ENCODE measurements at places on chromosomes 2 and 18.

DNA sequence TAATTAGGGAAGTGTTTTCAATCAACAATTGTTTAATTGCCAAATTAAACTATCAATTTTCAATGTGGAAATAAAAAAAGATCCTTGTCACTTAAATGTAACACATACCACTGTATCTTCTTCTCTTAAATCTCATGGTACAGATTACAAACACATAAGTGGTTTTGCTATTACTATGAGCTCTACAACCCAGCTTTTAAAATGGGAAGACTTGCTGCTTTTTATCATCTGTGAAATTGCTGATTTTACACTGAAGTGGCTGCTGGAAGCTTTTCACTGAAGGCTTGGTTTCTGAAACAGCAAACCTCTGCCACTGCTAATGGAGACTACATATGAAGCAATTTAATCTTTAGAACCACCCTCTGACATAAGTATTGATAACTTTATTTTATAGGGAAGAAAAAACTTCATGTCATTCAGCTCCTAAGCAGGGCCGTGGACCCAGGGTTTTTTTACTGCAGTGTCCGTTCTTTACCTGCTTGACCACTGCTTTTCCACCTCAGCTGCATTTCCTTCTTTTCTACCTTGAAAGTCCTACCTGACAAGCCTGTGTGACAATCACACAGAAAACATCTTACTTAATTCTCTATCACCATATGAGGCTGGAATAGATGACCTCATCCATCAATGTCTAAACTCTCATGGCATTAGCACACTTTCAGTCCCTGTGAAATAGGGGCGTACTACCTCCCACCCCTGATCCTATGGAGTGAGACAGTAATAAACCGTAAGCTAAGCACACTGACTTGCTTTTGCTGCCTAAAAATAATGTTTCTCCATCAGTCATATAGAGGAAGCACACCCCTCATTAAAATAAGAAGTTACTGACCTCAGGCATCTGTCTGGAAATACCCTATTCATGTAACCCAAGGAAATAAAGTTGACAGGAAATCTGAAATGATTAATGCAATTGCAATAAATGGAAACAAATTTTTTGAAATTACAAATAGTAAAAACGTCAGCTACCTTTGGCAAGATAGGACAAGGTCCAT lies 19.2 kb upstream of the SLC8A1 start:
- DNase-seq, result no peak

GRCh38 chr2:175461839-175462238 lies 280.3 kb upstream of the ATP5MC3 start:
- DNase-seq, result no peak

DNA sequence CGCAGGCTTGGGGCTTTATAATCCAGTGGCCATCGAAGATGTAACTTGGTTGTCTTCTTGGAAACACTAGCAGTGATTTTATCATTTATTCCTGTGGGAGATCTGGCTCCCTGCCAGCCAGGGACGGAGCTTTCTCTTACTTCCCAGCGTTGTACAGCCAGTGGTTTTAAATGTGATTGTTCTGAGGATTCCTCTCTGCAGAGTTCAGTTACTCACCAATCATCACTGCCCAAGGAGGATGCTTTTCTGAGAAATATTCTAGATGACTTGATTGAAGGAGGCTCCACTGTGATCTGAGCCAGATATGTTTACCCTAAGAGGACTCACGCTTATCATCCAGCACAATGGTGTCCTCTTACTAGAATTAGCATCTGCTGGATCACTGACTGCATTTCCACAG lies 744.3 kb downstream of the RNF144A start:
- peak; percentile 44 for DNase-seq

DNA sequence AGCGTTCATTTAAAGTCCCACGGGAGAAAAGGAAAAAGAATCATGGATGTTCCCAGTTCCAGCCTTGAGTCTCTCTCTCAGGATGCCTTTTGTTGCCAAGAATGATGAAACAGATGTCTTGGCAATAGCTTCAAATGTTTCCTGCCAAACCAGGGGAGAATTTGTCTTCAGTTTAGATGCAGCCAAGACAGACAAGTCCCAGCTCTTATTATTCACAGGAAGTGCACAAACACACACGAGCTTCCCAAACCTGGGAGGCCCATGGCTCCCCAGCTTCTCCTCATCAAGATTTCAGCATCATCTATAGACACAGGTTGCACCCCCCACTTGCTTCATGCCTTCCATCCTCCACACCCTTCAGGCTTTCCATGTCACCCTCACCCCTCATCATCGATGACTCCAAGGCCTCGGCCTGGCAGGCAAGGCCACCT lies 45.9 kb downstream of the HS1BP3 start:
- DNase-seq, result peak; percentile 87

DNA sequence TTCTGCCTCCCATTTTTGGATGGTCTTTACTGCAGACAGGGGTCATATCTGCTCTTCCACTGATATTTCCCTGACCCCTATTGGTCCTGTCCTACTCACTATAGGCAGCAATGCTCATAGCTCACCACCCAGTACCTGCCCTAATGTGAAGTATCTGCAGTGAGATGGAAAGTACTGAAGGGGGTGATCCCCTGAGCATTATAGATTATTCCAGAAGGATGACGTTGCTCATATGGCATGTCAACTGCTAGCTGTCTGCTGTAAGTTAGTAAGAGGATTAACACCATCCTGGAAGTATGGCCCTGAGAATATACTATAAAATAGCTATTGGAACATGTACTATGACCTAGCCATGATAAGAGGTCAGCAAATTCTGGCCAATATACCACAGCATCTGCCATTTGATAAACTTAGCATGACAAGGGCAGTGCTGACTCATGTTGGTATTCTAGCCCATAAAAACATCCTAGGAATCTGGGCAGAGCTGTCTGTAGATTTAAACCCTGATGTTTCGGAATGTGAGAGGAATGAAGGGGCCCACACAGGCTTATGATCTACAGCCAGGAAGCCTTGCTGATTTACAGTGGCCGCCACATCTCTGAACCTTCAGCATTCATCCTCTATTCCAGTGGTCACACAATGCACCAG lies 451.4 kb downstream of the TNS1 start:
- peak; percentile 86 for DNase-seq

GRCh38 chr2:235170536-235171521 lies 219.0 kb downstream of the SH3BP4 start:
- peak; percentile 87 for DNase-seq

DNA sequence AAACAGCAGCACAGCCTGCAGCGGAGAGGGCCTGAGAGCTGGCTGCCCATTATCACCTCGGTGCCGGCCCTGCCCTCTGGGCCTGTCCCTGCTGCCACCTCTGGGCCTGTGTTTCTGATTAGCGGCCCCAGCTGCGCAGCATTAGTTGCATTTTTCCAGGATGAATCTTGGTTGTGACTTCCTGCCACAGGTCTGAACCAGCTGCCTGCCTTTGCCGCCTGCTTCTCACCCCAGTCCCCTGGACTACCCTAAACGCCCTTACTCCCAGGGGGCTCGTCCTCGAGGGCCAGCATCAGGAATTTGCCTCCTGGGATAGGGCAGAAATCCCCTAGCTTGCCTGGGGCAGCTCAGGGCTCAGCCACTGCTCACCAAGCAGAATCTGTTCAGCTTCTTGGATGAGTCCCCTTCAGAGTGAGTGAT lies 342.8 kb downstream of the DYSF start:
- peak; percentile 85 for DNase-seq

GRCh38 chr18:6659963-6660725 lies 69.4 kb upstream of the ARHGAP28 start:
- DNase-seq, result peak; percentile 30

DNA sequence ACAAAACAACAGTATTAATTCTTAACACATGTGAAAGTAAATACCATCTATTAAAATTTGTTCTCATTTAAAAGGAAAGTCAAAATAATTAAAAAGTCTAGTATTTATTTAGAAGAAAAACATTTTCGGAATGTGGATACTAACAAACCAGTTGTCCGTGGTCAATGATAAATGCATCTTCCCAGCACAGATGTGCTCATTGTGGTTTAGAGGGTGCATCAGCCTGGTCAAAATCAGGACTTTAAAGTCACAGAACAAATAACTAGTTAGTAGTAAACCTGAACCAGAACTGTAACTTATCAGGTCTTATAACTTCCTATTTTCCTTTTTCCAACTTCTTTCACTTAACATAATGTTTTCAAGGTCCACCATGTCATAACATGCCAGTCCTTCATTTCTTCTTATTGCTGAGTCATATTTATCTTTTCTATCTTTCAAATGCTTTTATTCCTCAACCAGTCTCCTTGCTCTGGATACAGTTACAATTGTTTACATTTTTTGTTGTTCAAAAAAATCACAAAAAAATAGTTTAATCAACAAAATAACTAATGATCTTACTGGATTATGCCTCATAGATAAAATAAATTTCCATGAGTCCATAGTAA lies 55.8 kb downstream of the ID2 start:
- peak; percentile 30 for DNase-seq

DNA sequence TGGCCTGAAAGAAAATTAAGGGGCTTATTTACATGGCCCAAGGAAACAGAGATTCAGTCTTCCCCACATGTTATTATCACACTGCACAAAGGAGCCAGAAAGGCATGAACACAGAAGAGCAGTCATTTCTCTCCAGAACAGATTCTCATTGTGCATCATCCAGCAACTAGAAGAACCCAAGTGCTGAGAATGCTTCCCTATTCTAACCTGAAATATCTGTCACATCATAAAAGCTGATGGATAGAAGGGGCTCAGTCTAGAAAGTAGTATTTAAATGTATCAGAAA lies 145.8 kb downstream of the TMEM163 start:
- no peak for DNase-seq

DNA sequence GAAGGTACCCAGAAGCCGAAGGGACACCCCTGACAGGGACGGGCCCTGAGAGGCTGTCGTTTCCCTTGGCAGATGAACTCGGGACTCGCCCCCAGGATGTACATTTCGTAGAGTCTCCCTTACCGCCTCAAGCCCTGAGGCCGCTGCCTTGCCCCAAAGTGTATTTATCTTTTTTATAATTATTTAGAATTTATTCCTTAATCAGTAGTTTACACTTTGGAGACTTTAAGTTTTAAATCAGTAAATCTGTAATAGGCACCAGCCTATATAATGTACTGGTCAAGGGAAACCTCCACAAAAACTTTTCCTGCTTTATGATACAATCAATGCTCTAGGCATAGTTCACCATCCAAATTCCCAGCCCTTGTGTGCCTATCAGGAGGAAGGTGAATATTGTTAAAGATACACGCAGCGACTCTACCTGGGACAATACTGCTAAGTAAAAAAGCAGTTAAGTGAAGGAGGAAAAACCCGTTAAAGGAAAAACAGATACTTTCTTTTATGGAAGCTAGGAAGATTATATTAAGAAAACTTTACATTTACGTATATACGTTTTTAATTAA lies 848 bp downstream of the VRK2 start:
- no peak for DNase-seq

GRCh38 chr2:24721470-24721869 lies 71.7 kb downstream of the PTRHD1 start:
- peak; percentile 68 for DNase-seq

DNA sequence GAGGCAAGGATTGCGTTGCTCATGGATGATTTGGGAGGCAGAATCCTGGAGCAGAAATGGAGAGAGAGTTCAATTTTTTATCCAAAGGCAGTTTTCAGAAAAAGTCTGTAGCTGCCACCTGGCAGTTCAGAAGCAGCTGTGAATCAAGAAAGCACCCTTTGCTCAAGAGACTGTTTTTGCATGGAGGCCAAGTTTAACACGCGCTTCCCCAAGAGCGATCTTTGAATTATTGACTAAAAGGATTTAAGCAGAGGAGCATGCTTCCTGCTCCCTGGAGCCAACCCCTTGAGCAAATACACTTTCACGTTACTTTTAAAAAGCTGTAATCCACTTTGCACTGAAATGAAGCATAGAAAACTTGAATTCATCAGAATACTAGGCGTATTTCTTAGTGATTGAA lies 252.4 kb downstream of the RNF144A start:
- DNase-seq, result no peak

DNA sequence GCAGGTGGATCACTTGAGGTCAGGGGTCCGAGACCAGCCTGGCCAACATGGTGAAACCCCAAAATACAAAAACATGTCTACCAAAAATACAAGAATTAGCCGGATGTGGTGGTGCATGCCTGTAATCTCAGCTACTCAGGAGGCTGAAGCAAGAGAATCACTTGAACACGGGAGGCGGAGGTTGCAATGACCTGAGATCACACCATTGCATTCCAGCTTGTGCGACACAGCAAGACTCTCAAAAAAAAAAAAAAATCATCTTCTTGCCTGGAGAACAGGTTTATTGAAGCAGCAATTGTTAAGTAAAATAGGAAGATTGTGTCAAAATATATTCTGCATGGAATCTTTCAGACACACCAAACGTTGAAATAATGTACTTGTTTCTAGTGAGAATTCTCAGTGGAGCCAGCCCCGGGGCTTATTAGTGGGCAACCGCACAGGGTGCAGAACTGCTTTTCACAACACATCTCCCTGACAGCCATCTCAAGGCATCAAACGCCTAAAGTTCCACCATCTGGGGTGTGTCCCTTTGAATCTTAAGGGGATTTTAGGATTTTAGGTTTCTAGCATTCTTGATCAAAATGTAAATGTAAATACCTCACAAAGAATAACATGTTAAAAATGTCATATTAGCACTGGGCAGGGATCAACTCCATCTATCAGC lies 28.6 kb upstream of the PPP4R1 start:
- peak; percentile 52 for DNase-seq

- DNase-seq, result no peak
These were observed 2016.1 kb upstream of the PIK3C3 start for GRCh38 chr18:39938676-39939608.

GRCh38 chr2:149421791-149422190 lies 91.4 kb downstream of the LYPD6 start:
- DNase-seq, result no peak

GRCh38 chr2:10650761-10651160 lies 39.0 kb downstream of the NOL10 start:
- no peak for DNase-seq
